ENCODE measurements at places on chromosomes 6 and 20.

GRCh38 chr6:115442323-115442722 is 618.4 kb downstream of the FRK start:
- no peak for DNase-seq

- DNase-seq, result peak; percentile 16
Measured at GRCh38 chr6:37092923-37093727, 76.8 kb upstream of the PIM1 start.

DNA sequence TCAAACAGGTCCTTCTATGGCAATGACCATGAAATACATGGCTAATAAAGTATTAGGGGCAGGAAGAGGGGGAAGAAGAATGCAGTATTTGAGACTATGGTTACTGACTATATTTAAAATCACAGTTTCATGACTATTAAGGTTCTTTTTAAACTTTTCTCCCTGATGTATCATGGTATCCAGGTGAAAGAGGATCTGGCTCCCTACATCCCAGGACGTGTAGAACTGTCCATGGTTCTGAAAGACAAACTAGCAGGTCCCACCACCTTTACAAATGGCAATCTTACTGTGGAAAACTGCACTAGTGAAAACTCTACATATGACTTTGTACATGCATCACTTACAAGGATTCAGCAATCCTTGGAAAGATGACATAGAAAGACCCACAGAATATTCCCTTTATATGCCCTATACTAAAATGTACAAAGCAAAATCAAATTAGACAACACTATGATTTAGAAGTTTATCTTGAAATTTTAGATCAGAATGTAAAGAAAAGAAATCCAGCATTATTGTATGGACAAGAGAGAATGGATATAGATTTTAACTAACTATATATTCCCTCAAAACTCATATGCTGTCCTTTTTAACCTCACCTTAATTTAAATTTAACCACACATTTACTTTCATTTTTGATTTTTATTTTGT is 33.5 kb downstream of the RPP21 start:
- DNase-seq, result no peak

DNA sequence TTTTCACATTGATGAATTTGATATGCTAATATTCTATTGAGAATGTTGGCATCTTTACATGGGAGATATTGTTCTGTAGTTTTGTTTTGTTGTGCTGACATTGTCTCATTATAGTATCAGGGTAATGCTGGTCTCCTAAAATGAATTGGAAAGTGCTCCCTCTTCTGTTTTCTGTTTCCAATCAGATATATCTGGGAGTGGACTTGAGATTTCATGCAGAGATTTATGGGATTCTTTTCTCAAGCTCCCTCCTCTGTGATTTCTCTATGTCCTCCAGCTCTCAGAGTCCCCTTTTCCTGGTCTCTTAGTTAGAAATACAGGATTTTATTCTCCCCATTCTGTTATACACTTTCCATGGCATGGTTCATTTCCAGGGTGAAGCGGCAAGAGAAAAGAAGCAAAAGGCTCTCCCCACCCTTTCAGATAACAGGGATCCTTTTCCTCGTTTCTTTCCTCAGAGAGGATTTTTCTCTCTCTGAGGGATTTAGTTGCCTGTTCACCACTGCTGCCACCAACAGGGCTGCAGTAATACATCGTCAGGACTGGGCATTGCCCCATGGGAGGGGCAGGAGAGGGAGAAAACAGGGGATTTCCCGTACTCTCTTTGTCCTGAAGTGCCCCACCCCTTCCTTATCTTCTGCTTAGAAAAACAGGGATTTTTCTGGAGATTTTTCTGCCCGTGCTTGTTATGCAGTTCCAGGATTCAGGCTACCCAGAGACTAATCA is 59.3 kb upstream of the STMND1 start:
- DNase-seq, result no peak

GRCh38 chr20:51388227-51388626 is 154.3 kb downstream of the NFATC2 start:
- no peak for DNase-seq

DNA sequence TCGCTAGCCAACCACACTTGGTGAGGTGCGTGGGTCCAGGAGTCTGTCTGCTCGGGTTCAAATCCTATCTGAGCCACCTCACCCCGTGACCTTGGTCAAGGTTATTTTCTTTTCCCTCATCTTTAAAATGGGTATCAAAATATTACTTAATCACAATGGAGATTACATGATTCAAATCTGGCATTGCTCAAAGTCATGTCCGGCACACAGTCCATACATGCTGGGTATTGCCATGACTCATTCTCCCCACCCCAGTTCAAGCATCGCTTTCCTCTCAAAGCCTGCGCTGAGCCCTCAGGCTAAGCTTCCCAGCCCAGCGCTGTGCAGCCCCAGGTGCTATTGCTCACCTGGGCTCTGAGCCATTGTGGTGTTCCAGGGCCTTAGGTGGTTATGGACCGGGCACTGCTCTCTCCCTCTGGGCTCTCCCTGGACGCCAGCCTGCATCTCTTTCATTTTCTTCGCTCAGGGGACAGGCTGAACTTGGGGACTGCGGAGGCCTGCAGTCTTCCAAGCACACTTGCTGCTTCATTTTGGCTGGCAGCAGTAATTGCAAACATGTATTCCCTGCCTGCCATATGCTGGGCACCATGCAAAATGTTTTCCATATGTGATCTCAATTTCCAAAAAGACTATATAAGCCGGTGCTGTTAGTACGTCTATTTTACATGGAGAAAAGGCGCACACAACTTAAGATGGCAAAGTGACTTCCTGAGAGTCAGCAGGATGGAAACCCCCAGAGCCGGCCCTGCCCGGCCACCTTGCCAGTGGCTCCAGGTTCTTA is 27.3 kb downstream of the WRNIP1 start:
- no peak for DNase-seq
